ENCODE measurements at places on chromosomes 16 and 17.

DNA sequence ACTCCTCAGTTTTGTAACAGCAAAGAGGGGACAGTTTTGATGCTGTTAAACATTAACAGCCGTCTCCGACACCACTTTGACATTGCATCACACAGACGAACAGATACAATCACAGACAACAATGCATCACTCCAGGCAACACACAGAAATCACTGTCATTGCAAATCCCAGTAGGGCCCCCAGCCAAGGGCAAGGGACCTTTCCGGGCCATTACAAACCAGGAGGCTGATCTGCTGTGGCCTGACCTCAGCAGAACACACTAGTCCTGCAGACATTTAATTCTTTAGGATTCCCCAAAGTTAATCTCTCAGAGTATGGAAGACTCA is 136.2 kb upstream of the RCVRN start:
- DNase-seq = no peak

DNA sequence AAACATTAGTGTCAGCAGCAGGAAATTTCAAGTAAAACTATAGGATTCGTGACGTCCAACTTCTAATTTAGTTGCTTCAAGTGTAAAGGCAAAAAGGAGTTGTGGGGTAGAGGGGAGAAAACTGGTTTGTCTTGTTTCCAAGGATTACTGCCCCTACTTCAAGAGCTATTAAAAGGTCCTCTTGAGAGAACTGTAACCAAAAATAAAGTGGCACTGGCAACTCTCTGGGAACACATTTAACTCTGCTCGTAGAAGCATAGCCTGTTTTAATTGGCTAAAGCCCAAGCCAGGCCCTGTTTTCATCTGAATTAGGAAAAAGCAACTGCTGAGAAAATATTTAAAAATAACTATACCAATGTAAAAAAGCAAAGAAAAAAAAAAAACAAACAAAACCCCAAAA is 51.8 kb upstream of the AKAP1 start:
- no peak for DNase-seq

- DNase-seq = peak; percentile 60
Observed at GRCh38 chr17:17836818-17837379, at the start of gene SREBF1. TSS of gene SREBF1 (minus strand) at chr17:17836986. CDS start at chr17:17836817, 169 bp downstream.

DNA sequence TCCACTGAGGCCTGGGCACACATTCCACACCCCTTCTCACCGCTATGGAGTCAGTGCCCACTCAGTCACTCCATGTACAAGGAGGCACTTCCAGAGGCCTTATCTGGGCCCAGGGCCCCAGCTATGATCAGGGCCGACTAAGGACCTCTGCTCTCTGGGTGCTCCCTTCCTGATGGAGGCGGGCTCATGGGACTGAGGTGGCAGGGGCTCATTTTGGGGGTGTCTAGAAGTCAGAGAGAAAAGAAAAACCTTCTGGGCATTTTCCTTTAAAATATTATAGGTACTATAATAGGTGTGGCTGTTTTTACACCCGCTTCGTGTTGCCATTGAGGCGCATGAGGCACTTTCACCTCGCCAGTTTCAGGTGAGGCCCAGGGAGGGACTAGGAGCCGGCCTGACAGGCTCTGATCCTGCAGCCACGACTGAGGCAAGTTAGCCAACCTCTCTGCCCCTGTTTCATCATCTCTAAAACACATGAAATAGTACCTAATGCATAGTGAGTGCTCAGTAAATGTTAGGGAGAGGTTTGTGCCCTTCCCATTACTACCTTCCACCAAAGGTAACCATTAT is 14.4 kb downstream of the B9D1 start:
- no peak for DNase-seq

- no peak for DNase-seq
Observed at GRCh38 chr16:72400257-72401083, 228.5 kb upstream of the PMFBP1 start.

DNA sequence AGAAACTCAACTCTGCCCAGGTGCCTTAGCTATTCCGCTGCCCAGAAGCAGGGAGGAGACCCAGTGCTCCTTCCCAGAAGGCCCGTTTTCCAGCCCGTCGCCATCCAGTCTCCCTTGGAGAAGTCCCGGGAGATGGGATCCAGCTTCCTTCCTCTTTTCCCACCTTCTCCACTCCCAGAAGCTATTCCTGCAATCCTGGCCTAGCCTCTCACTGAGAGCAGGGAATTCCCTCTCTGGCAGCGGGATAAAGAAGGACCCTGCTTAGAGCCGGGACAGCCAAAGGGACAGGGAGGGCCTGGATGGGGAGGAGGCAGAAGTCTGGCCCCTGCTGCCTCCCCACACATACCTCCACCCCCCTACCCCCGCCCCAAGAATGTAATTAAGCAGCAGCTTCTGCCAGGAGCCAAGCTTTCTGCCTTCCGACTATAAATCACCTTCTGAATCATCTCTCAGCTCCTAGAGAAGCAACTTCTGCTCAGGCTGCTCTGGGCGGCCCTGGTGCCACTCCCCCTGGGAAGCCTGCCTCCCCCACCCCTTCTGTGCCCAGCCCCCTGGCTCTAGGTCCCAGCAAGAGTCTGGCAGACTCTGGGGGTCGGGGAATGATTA is 6.4 kb downstream of the WNT3 start:
- DNase-seq = no peak

DNA sequence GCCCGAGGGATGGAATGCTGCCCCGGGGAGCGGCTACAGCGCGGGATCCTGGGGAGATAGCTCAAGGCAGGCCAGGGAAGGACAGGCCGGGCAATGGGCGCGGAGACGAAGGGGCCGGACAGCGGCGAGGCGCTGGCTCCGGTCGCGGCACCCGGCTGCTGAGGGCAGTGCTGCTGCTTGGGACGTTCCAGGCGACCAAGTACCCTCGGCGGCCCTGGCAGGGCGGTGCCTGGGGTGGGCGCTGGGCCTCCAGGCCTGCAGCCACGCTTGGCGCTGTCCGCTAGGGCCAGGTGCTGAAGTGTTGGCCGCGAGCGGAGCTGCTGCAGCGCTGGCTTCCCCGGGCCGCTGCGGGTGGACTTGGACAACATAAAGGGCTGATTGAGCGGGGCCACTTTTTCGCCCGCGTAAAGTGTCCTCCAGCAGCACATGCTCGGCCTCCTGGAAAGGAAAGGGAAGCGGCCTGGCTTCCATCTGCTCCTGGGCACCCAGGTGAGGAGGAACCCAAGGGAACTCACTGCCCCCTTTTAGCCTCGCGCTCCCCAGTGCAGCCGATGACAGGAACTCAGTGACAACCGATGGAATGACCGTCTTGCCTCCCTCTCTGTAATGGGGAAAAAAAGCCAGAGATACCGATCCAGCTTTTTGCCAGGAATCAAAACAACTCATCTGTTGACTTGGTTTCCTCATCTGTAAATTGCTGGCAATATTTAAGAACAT is 23.7 kb downstream of the CLEC3A start:
- DNase-seq = peak; percentile 79

DNA sequence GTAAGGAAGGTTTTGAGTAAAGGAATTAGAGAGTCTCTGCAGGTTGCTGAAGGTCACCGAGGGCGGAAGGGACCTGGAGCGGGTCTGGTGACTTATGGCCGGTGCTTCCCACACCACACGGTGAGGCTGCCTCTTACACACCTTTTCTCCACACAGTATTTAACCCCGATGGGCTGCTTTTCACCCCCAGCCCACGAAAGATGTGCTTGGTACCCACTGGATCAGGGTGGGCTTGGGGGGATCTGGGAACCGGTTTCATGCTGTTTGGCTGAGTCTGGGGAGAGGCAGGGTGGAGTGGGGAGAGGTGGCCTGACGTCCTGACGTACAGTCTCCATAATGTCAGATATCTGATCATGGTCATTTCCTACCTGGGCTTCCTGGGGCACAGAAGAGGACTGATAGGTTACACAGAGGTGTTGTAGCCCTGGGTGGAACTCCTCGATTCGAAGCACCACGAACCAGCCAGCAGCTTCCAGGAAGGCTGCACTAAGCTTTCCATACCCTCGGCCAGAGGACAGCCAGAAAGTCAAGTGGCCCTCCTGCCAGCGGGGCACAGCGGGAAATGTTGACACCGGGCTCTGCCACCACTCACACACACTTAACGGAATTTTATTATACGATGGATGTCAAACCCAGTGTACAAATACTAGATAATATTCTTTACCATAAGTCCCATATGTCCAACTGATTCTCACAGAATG is 34.0 kb downstream of the OR1D5 start:
- DNase-seq = no peak

DNA sequence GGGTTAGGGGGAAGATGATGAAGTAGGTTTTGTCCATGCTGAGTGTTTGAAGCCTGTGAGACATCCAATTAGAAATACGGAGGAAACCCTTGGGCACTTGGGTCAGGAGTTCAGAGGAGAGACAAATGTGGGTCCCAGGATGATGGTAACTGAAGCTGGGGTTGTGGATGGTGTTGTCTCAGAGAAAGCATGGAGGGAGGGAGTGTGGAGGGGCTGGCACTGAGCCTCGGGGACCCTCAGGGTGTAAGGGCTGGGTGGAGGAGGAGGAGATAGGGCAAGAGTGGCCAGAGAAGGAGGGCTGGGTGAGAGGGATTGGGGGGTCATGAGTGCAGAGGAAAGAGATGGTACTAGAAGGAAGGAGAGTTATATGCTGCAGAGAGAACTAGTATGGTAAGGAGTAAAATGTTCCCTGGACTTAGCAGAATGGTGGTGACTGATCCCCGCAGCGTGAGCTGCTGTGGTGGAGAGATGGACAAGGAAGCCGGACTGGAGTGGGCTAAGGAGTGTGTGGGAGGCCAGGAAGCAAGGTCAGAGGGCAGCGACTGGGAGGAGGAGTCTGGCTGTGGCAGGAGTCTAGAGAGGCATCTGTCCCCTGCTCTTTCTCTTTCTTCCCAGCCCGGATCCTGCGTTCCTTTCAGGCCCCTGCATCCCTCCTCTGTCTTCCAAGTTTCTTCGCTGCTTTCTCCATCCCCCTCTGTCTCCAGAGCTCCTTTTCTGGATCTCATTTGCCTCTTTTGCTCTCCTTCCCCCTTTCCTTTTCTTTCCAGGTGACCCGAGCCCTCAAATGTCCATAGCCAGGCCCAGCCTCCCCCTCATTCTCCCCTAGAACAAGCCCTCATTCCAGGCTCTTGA is 3.9 kb upstream of the COL1A1 start:
- no peak for DNase-seq

- no peak for DNase-seq
Observed at GRCh38 chr16:68636818-68637217, 8.3 kb upstream of the CDH3 start.

DNA sequence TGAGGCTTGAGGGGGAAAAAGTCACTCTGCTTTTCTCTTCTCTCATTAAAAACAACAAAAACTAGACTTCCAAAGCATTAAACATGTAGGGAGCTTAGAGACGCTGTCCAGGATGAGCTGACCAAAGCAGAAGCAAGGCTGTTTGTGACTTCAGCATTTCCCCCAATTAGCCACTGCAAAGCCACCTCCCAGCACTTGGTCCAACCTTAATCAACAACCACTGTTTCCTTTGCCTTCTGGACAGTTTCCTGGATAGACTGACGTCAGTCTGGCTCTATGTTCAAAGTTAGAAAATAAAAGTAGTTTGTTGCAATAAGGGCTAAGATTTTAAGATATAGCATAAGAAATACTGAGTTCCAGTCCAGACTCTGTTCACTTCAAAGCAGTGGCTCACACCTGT is 3.1 kb downstream of the TMEM231 start:
- no peak for DNase-seq
